ENCODE measurements at places on chromosomes 6 and 20. TPM values are rescaled to one million over a fixed set of nuclear protein-coding genes. Genes with fewer than 3 reads are reported as not detected.

CPNE5 gene
- 0.63 TPM for total RNA-seq

GMDS gene
- 20.3 TPM for total RNA-seq

SASH1 gene
- total RNA-seq = 11.7 TPM

KIF6 gene
- not detected for total RNA-seq

SOBP gene
- total RNA-seq = 0.59 TPM

CYP24A1 gene
- total RNA-seq = 0.12 TPM

APCDD1L gene
- total RNA-seq = not detected

SNRNP48 gene
- total RNA-seq = 14.4 TPM

GINS1 gene
- total RNA-seq = 22.1 TPM

DNMT3B gene
- 1.0 TPM for total RNA-seq

RCAN2 gene
- not detected for total RNA-seq

DNA sequence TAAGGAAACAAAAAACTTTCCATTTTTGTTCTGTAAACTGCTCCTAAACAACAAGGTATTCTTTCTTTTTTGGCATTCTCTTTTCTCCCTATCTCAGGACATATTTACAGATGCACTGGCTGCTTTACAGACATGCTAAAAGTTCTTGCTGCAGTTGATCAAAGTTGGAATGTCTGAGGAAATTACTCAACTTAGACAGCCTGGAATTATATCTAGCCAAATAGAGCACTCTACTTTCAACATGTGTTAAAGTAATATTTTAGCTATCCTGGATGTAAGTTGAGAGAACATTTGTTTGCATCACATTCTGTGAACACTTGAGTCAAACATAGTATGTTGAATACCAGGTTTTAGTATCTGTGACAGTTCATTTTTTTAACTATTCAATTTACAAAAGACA, 24.8 kb downstream of the TASP1 start:
- no peak for DNase-seq

- no peak for DNase-seq
Measured at GRCh38 chr6:138334000-138334399, 43.7 kb upstream of the SMIM28 start.

DNA sequence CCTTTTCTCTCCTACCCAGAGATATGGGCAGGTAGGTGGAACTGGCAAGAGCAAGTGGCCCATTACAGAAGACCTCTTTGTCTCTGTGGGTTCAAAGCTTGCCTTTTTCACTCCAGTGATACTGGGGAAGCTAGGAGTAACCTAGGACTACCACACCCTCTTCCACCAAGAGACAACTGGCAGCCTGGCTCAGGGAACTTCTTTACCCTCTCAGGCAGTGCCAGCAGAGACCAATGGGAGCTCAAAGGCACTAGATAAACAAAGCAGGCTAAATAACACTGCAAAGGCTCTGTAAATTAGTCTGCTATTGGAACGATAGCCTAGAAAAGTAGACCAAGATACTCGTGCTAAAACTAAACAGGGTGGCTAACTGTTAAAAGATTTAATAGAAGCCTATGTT, 32.1 kb downstream of the ATRN start:
- DNase-seq = no peak

GRCh38 chr6:30071081-30071818, 4.3 kb downstream of the PPP1R11 start:
- no peak for DNase-seq

DNA sequence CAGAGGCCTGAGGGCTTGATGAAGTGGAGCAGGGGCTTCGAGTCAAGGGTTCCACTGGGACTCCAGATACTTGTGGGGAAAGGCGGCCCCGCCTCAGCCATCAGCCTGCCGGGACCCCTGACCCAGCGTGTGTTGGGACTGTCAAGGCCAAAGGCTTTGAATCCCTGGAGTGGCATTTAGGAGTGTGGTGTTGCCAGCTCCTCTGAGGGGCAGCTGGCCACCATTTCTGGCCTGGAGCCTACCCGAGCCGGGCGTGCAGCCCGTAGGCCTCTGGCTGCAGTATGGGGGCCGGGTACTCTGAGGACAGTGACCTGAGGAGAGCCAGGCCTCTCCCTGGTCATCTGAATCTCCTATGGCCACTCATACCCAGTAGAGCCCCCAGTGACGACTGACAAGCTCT, 40.0 kb downstream of the RRBP1 start:
- no peak for DNase-seq

- DNase-seq = no peak
Measured at GRCh38 chr20:61859767-61860166, 205.9 kb downstream of the TAF4 start.

- DNase-seq = no peak
Measured at GRCh38 chr6:109920911-109921310, 57.2 kb upstream of the GPR6 start.

- no peak for DNase-seq
Measured at GRCh38 chr6:94478133-94479005, 1059.0 kb upstream of the EPHA7 start.

GRCh38 chr20:6533761-6534479, 233.6 kb upstream of the BMP2 start:
- DNase-seq = no peak

- DNase-seq = no peak
Measured at GRCh38 chr20:59441306-59441705, 140.9 kb downstream of the EDN3 start.

DNA sequence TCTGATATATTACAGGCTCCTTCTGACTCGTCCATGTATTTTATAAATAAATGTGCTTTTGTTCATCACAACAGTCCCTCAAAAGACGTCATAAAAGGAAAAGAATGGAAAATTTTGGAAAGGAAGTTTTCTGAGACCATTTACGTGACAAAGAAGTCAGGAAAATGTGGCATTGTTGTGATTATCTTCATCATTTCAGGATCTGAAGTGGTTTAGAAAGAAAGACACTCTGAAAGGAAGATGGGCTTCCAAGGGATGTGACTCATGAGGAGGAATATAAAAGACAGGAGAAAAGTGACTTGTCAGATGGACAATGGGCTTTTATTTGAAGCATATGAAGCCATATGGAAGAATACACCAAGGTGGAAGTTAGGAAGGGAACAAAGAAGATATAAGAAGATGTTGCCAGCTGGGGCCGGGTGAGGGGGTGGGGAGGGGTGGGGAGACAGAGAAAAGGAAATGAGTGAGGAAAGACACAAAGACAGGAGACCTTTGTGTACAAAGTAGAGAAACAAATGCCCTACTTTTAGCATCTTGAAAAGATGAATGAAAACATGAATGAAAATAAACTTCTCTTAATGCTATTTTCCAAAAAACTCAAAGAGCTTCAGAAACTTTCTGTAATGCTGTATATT, 190.3 kb upstream of the PREP start:
- DNase-seq = no peak

DNA sequence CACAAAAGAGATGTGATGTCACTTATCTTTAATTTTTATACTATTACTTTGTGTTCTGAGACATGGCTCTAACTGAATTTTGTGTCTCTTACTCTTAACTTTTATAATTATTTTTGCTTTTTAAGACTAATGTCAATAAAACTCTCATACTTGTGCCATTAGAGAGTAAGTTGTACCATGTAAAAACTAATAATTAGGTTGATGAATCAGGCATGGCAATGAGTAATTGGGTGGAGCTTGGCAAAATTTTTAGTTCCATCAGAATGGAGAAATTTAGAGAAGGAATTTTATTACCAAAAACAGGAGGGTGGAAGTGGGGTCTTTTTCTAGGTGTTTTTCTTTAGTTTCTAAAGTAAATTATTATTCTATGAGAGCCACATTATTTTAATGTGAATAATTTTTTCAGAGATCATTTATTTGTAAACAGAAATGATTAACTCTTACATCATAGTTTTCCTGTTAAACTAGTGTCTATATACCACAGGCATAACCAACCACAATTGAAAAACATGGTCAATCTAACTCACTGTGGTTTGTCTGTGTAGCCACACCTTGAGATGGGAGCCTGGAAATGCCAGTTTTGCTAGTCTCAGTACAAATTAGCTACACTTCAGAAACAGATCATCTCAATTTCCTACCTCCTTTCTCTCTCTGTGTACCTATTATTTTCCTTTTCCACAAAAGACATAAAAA, 51.8 kb downstream of the ELOVL4 start:
- DNase-seq = no peak

DNA sequence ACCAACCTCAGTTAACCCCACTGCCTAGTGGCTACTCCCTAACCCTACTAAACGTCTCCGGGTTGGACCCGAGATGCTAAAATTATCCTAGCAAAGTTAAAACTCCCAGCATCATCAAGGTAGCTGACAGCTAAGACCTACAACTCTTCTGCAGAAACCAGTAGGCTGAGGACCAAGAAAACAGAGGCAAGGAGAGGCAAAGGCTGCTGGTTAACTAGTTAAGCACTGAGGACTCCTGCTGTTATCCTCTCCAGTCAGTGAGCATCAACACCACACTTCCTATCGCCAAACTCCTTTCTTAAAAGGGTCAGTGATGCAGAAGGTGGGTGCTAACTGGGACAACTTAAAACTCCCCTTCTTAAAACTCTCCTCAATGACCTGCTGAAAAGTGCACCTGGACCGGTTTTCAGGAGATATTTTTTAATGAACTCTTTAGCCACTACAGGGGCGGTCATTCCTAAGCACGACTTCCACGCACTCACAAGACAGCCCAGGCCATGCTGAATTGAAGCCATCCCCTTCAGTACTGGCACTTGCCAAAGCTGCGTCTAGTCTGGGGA, 1.7 kb downstream of the TRERF1 start:
- DNase-seq = no peak

- DNase-seq = no peak
Measured at GRCh38 chr6:152399399-152399798, 237.8 kb downstream of the SYNE1 start.

Data from NCI-H460 (cell line).